Mesothelial cell of epicardium (in vitro differentiated cells): ENCODE measurements at places on chromosomes 4 and X.

GRCh38 chr4:153706519-153706918, 22.4 kb downstream of the TLR2 start:
- peaks cover 42% of the 10 kb centered on the region for H3K27me3 ChIP-seq
- no peak overlapping the region for H3K27ac ChIP-seq
- H3K4me3 ChIP-seq = no peak overlapping the region
- H3K4me1 ChIP-seq = no peaks in the 10 kb centered on the region
- no peak for DNase-seq
- H3K36me3 ChIP-seq = no peaks in the 10 kb centered on the region

- H3K4me3 ChIP-seq = no peak overlapping the region
- no peaks in the 10 kb centered on the region for H3K27me3 ChIP-seq
- H3K4me1 ChIP-seq = peaks cover 3% of the 10 kb centered on the region
Measured at GRCh38 chr4:189090174-189090814, 850.4 kb upstream of the FRG1 start.

DNA sequence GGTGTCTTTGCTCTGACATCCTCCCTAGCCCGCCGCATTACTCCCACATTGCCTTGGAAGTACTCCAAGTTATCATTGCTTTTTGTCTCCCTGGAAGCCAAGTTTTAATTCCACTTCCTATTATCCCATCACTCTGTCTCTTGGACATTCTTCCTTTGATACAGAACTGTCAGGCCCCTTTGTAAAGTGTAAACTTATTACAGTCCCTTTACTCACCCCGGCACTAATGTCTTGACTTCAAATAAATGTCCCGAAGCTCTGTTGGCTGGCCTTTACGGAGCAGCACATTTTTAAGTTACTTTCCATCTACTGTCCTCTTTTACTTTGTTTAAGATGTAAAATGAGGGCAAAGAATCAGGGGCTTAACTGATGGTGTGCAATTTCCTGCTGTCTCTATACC, 223.5 kb upstream of the IGFBP7 start:
- no peaks in the 10 kb centered on the region for H3K36me3 ChIP-seq
- H3K27ac ChIP-seq = peak overlapping the region; percentile 33
- H3K27me3 ChIP-seq = peaks cover 21% of the 10 kb centered on the region
- H3K4me3 ChIP-seq = no peak overlapping the region
- no peak for DNase-seq
- H3K4me1 ChIP-seq = peaks cover 16% of the 10 kb centered on the region

DNA sequence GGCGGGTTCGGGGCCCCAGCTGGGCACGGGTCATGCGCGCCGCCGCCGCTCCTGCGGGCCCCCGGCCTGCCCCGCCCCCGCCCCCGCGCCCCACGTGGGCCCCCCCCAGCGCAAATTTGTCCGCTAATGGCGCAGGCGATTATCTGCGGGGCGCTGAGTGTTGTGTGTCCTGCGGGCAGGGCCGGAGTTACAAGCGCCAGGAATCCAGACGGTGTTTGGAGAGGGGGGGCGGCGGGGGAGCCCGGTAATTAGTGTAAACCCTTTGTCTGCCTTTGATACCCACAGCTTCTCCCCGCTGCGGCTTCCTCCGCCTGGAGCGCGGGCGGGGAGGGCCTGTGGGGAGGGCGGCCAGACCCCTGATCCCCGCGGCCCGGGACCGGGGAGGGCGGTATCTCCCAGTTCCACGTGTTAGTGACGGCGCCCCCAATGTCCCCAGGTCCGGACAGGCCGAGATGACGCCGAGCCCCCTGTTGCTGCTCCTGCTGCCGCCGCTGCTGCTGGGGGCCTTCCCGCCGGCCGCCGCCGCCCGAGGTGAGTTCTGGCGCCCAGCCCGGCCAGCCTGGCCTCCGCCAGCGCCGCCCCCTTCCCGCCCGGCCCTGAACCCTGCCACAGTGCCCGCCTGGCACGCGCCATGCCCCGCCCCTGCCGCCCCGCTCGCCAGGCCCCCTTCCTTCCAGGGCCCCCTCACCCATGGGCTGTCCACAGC, 761 bp downstream of the FGFRL1 start:
- peaks cover 8% of the 10 kb centered on the region for H3K4me1 ChIP-seq
- no peak overlapping the region for H3K27ac ChIP-seq
- peaks cover 26% of the 10 kb centered on the region for H3K27me3 ChIP-seq

DNA sequence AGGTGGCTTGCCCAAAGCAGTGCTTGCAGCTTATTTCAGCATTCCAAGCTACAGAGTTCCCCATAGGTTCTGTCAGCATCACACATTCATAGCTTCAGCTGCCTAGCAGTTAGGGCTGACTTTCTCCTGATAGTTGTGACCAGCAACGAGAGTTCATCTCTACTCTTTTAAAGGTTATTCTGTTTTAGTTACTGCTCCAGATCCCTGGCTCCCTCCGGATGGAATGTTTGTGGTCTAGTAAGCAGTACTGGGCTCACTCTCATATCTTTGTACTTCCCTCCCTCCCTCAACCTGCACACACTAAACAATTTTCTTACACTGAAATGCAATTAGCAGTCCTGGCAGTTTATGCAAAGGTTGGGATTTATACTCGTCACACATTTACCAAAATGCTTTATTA, 43.9 kb downstream of the PTTG2 start:
- H3K4me1 ChIP-seq = peaks cover 46% of the 10 kb centered on the region
- H3K27ac ChIP-seq = peak overlapping the region; percentile 66
- H3K27me3 ChIP-seq = no peaks in the 10 kb centered on the region

GRCh38 chr4:131526686-131527085, 1622.4 kb upstream of the PCDH10 start:
- no peaks in the 10 kb centered on the region for H3K27me3 ChIP-seq
- H3K27ac ChIP-seq = peak overlapping the region; percentile 64
- peaks cover 12% of the 10 kb centered on the region for H3K4me1 ChIP-seq
- no peak overlapping the region for H3K4me3 ChIP-seq

GRCh38 chrX:20066968-20067708, 49.6 kb downstream of the MAP7D2 start:
- H3K36me3 ChIP-seq = no peaks in the 10 kb centered on the region
- DNase-seq = no peak
- H3K27ac ChIP-seq = peak overlapping the region; percentile 82

DNA sequence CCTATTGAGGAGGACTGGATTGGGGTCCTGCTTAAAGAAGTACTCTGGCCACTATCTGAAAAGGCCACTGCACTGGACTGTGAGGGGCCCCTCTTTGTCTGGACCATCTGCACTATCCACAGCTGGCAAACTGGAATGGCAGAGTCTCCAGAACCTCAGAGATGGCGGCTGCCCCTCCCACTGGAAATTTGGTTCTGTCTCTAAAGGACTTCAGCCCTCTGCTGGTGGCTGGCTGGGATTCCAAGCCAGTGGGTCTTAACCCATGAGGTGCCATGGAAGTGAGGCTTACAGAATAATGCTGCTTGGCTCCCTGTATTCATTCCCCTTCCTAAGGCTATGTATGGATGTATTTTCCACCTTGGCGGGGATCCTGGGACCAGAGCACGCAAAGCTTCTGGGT, 41.6 kb upstream of the CYLC1 start:
- H3K27me3 ChIP-seq = no peaks in the 10 kb centered on the region
- no peaks in the 10 kb centered on the region for H3K4me1 ChIP-seq
- H3K27ac ChIP-seq = no peak overlapping the region
- H3K4me3 ChIP-seq = no peak overlapping the region

- DNase-seq = no peak
- H3K36me3 ChIP-seq = no peaks in the 10 kb centered on the region
- H3K4me3 ChIP-seq = no peak overlapping the region
Measured at GRCh38 chr4:71232056-71232430, 106.8 kb upstream of the SLC4A4 start.

DNA sequence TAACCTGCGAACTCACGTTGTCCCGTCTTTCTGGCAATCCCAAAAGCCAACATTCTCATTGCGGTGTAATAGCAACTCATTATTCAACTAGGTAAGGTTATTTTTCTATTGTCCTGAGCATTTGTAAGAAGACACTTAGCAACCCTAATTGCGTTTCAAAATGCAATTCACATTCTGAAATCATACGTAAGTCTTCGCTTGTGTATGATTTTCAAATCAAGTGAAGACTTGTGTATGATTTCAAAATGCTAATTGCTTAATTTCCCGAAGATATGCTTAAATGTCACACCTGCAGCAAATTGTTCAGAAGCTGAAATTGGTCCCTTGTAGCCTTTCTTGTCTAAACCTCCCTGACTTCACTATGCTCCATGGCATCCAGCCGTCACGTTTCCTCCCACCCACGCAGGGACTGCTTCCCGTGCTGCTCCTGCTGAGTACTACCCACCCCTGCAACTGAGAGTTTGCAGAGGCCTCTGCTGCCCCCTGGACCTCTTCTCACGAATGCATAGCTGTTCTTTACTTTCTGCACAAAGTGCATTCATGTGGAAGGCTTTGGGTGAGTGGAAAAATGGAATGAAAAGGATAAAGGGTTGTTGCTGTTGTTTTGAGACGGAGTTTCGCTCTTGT, 40.8 kb upstream of the CLDN24 start:
- no peaks in the 10 kb centered on the region for H3K36me3 ChIP-seq
- no peak overlapping the region for H3K27ac ChIP-seq
- no peak overlapping the region for H3K4me3 ChIP-seq
- peaks cover 10% of the 10 kb centered on the region for H3K4me1 ChIP-seq
- no peak for DNase-seq

DNA sequence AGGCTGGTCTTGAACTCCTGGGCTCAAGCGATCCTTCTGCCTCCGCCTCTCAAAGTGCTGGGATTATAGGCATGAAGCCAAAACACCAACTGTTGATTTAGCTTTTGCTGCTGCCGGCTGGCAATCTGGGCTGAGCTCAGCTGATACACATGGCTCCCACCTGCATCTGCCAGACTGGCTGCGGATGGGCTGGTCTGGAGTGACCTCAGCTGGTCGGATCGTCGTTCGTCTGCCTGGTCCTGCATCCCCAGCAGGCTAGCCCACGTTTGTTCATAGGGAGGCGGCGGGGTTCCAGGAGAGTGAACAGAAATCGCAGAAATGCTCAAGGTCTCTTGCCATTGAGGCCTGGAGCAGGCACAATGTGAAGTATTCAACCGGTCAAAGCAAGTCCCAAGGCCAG, 74.4 kb upstream of the DDX3X start:
- H3K4me3 ChIP-seq = no peak overlapping the region
- no peaks in the 10 kb centered on the region for H3K4me1 ChIP-seq
- DNase-seq = no peak
- peaks cover 1% of the 10 kb centered on the region for H3K36me3 ChIP-seq
- H3K27me3 ChIP-seq = no peaks in the 10 kb centered on the region

- H3K27me3 ChIP-seq = peaks cover 19% of the 10 kb centered on the region
- H3K27ac ChIP-seq = no peak overlapping the region
- peaks cover 4% of the 10 kb centered on the region for H3K36me3 ChIP-seq
- no peak overlapping the region for H3K4me3 ChIP-seq
- peaks cover 8% of the 10 kb centered on the region for H3K4me1 ChIP-seq
- no peak for DNase-seq
Measured at GRCh38 chr4:109562457-109563239, 2.6 kb downstream of the MCUB start.

GRCh38 chr4:15675356-15675755, 6.3 kb upstream of the FAM200B start:
- no peak overlapping the region for H3K27ac ChIP-seq
- H3K4me1 ChIP-seq = peaks cover 22% of the 10 kb centered on the region
- H3K4me3 ChIP-seq = no peak overlapping the region
- H3K36me3 ChIP-seq = peaks cover 3% of the 10 kb centered on the region
- DNase-seq = no peak
- no peaks in the 10 kb centered on the region for H3K27me3 ChIP-seq

GRCh38 chrX:78452356-78452755, 124.9 kb upstream of the CYSLTR1 start:
- DNase-seq = no peak
- H3K4me1 ChIP-seq = no peaks in the 10 kb centered on the region
- H3K4me3 ChIP-seq = no peak overlapping the region
- H3K27ac ChIP-seq = no peak overlapping the region
- H3K36me3 ChIP-seq = no peaks in the 10 kb centered on the region

GRCh38 chr4:98434816-98435215, 173.6 kb downstream of the RAP1GDS1 start:
- no peak overlapping the region for H3K27ac ChIP-seq
- no peaks in the 10 kb centered on the region for H3K4me1 ChIP-seq
- DNase-seq = no peak
- no peak overlapping the region for H3K4me3 ChIP-seq

DNA sequence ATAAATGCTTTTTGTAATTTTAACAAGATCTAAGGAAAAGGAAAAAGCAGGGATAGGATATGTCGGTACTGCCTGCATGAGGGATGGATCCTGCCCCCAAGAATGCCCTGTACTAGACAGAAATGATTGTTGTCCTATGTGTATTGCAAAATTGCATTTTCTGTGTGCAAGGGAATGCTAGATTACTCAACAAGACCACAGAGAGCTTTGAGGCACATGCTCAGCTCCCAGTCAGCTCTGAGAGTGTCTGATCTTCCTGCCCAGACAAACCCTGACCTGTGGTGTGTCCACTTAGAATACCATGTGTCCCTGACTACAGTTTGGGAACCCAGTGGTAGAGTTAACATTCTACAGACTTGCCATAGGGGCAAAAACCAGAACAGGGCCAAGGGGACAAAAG, 129.2 kb upstream of the PAK3 start:
- no peaks in the 10 kb centered on the region for H3K36me3 ChIP-seq
- no peaks in the 10 kb centered on the region for H3K4me1 ChIP-seq
- H3K27me3 ChIP-seq = peaks cover 4% of the 10 kb centered on the region
- H3K27ac ChIP-seq = no peak overlapping the region
- no peak for DNase-seq

GRCh38 chrX:16836371-16836770, 33.8 kb downstream of the RBBP7 start:
- H3K36me3 ChIP-seq = peaks cover 20% of the 10 kb centered on the region
- peak overlapping the region; percentile 55 for H3K27ac ChIP-seq
- no peak for DNase-seq
- peaks cover 82% of the 10 kb centered on the region for H3K4me1 ChIP-seq
- H3K27me3 ChIP-seq = no peaks in the 10 kb centered on the region
- no peak overlapping the region for H3K4me3 ChIP-seq

DNA sequence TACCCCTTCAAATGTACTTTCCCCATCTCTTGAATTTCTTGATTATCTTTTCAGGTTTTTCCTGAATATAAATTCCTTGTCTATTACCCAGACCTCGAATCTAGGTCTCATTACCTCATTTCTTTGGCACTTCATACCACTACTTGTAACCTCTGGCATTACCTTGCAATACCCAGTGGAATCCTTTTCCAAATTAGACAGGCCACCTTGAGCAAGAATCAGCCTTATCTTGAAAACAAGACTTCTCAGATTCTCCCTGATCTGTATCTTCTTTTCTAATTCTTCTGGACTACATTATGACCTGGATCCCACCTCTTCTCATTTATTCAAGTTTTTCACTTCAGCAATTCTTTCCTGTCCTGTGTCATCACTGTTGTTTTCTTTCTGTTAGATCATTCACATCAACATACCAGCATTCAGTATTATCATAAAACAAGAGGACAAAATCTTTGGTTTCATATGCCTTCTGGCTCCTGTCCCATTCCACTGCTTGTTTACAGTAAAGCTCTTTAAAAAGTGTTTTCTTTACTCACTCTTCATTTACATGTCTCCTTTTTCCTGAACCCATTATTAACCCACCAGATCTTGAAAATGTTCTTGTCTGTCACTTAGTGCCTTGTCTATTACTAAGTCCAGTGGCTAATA, 275.6 kb upstream of the HS3ST1 start:
- no peak overlapping the region for H3K4me3 ChIP-seq
- H3K27me3 ChIP-seq = no peaks in the 10 kb centered on the region
- DNase-seq = no peak
- no peaks in the 10 kb centered on the region for H3K4me1 ChIP-seq
- H3K27ac ChIP-seq = no peak overlapping the region

- no peak for DNase-seq
- H3K27ac ChIP-seq = no peak overlapping the region
- H3K4me1 ChIP-seq = peaks cover 10% of the 10 kb centered on the region
- H3K36me3 ChIP-seq = no peaks in the 10 kb centered on the region
- H3K4me3 ChIP-seq = no peak overlapping the region
Measured at GRCh38 chr4:93409035-93409434, 419.5 kb upstream of the ATOH1 start.
